ENCODE measurements at places on chromosomes 16 and 17.

DNA sequence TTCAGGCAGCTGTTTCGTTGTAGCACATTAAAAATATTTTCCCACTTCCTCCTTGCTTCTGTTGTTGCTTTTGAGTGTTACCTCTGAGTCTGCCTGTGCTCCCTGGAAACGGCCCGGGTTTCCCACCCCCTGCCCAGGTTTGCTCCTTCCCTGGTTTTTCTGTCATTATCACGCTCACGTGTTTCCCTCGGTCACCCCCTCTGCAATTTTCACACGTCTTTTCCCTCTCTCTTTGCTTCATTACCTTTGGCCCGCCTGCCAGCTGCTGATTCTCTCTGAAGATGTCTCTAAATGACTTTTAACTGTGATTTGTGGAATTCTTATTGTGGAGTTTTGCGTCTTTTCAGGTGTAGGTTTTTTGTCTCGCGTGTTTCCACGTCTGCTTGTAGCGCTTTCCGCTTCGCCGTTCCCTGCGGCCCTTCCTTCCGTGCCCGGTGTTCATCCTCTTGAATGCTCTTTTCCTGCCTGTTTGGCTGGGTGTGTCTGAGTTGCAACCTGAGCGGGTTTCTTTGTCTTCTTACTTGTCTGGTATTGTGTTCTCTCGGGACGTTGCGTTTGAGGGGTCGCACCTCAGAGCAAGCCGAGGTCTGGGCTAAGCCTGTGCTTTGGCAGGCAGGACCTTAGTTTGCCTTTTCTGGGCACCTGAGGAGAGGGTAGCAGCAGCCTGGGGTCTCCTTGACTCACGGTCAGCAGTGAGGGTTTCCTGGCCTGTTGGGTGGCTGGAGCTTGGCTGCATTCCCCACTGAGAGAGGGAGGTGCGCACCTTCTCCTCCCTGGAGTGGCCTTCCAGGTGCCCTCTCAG lies 96.3 kb upstream of the ZNF750 start:
- DNase-seq, result no peak

GRCh38 chr17:33968350-33969044 lies 286.6 kb upstream of the CCL2 start:
- DNase-seq, result peak; percentile 28

- no peak for DNase-seq
These were observed 2.7 kb upstream of the PRSS41 start for GRCh38 chr16:2795395-2796143.

DNA sequence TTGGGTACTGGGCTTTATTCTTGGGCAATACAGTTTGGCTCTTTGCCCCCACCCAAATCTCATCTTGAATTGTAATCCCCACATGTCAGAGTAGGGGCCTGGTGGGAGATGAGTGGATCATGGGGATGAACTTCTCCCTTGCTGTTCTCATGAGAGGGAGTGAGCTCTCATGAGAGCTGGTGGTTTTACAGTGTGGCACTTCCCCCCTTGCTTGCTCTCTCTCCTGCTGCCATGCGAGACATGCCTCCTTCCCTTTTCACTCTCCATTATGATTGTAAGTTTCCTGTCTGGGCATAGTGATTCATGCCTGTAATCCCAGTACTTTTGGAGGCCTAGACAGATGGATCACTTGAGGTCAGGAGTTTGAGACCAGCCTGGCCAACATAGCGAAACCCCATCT lies 18.1 kb upstream of the CNEP1R1 start:
- no peak for DNase-seq

DNA sequence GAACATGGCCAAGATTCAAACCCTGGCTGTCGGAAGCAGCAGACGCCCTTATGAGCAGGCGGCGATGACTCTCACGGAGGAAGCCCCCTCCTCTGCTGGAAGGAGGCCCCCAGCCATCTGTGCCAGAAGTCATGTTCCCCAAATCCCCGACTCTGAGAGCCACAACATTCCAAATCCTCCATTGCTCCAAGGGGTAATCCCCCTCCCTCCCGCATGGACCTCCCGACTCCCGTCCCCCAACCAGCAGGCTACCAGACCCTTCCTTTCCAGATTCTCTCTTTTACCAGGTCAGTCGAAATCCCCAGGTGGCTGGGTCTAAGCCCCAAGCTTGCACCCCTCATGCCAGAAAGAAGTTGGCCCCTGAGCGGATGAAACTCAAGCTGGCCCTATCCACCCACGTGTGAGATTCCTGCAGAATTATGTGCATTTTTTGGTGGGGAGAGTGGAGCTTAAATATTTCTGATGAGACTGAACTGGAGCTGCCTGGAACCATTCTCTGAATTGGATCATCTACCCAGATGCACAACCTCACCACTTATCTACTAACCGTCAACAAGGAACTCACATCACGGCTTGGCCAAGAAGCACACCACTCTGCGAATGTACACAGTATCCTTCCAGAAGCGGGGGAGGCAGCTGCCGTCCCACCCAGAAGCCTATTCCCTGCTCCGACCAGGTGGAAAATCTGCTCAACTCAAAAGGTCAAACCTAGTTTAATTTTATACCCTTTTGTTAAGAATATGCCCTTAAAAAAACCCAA lies 283.5 kb downstream of the C16orf95 start:
- no peak for DNase-seq

GRCh38 chr17:55037828-55038227 lies 69.3 kb downstream of the STXBP4 start:
- no peak for DNase-seq

DNA sequence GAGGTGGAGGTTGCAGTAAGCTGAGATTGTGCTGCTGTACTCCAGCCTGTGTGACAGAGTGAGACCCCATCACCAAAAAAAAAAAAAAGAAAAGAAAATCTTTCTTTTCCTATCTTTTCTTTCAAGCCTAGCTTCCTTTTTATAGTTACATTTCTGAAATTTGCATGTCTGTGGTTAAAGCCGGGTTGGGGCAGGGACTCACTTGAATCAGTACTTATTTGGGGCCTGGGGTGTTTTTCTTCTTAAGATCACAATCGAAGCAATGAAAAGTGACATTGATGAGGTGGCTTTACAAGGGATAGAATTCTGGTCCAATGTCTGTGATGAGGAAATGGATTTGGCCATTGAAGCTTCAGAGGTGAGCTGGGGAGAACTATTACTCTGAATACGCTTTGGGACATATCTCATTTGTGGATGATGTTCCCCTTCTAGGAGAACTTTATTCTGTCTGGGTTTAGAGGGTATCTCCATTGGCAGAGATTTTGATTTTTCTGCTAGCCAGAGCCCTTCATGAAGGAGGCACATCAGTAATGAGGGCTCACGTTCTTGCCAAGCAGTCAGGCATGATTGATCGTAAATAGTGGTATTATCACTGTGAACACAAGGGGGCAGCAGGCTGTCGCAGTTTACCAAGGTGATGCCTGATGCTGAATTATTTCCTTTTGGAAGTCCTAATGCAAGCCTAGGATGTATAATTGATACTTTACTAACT lies 14.3 kb downstream of the KPNB1 start:
- peak; percentile 70 for DNase-seq

DNA sequence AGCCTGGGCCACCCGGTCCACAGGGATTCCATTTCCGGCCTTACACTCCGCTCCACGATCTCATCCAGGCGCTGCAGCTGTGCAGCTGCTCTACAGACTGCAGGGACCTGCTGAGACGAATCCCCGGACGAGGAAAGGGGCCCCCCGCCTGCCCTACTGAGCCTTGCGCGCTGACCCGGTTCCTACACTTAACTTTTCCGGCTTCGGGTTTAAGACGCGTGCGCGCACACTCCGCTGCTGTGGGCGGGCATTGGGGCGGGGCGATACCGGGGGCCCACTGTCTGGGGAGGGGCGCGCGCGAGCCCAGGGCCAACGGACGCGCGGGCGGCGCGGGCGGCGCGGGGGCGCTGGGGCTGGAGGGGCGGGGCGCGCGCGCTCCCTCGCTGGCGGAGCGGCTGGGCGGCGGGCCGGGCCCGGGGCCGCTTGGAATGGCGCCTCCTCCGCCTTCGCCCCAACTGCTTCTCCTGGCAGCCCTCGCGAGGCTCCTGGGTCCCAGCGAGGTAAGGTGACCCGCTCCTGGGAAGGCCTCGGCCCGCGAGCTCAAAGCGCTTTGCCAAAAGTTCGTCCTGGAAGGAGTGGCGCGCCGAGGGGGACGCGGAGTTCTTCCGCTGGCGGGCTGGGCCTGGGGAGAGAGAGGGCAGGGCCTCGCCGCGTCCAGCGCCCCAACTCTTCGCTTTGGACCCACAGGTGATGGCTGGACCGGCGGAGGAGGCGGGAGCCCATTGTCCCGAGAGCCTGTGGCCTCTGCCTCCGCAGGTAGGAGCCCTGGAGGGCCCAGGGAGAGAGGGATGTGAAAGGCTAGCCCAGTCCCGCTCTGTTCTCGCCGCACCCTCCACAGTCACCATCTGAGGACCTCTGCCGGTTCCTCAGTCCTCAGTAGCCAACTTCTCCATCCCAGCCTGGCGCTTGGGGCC lies at the start of gene TP53I13:
TP53I13 (plus strand) TSS at position 371 of the 914 bp plus-strand sequence; CDS start at position 429, 58 bp downstream.
- DNase-seq, result peak; percentile 84

DNA sequence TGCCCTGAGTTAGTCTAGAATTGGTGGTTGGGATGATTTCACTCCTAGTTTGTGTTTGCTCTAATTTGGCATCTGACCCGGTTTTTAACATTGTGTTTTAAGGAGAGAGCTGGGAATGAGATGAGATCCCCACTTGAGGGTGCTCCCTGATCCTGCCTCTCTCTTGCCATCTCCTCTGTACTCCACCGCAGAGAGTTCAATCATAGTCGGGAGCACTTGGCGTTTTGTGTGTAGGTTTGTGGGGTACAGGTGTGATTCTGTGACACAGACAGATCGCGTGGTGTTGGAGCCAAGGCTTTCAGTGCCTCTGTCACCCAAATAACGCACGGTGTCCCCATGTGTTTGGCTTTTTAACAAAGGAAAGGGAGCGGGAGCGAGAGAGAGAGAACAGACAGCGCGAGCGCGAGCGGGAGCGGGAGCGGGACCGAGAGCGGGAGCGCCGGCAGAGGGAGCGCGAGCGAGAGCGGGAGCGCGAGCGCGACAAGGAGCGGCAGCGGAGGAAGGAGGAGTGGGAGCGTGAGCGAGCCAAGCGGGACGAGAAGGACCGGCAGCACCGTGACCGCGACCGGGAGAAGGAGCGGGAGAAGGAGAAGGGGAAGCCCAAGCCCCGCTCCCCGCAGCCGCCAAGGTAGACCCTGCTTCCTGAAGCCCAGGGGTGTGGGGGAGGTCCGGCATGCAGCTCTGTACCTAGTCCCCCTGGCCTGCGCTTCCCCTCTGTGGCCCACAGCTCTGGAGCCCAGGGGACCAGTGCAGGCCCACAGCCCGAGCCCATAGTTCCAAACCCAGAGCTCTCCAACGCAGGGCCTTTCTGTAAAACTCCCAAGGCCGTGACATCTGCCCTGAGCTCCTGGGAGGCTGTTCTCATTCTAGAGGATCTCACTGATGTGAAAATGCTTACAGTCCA lies 27.2 kb upstream of the IL17C start:
- DNase-seq, result no peak

GRCh38 chr17:63930951-63931575 lies 1.1 kb downstream of the CD79B start:
- no peak for DNase-seq

- DNase-seq, result peak; percentile 95
These were observed 36.0 kb downstream of the CHD9 start for GRCh38 chr16:53090591-53091411.

DNA sequence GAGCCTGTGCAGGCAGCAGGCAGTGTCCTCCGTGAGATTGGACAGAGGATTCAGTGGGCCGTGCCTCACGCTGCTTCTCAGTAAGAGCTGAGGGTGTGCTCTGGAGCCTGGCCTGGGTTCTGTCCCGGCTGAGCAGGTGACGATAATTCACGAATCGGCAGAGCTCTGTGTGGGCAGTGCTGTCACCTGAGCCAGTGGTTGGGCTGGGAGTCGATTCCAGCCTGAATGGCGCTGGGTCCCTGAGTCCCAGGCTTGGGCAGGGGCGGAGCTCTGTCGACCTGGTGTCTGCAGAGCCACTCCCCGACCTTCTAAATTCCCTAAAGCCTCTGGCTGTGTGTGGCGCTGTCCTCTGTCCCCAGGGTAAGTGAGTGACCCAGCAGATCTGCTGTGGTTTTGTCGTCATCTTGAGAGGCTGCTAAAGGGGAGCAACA lies 8.4 kb downstream of the ACSF3 start:
- DNase-seq, result no peak

DNA sequence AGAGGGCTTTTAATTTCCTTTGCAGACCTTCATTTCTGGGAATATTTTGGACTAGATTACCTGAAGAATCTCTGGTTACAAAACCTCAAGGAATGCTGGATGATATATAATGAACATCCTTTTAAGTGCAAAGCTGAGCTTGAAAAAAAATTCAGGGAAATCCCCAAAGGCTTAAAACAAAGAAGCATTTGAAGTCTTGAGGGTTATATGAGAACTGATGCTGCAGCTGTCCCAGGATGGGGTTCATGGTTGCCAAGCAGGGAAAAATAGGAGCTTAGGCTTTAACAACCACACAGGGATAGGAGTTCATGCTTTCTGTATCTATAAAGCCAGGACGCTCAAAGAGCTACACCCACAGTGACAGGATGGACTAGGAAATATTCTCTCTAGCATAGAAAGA lies 150.4 kb upstream of the IRX5 start:
- no peak for DNase-seq

DNA sequence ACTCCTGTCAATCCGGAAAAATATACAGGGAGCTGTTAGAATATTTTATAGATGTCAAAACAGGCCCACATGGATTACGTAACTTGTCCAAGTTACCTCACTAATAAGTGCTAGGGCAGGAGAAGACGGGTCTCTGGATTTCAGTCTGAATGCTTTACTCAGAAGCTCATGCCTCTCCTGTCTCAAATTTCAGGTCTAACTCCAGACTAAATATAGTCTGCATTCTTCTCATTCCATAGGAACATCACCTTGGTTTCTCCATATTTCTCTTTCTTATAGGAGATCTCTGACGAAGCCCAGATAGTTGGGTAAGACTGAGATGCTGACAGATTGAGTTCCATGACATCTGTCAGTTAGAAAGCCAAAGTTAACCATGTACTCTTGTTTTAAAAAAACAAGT lies 174.2 kb downstream of the STX8 start:
- no peak for DNase-seq

DNA sequence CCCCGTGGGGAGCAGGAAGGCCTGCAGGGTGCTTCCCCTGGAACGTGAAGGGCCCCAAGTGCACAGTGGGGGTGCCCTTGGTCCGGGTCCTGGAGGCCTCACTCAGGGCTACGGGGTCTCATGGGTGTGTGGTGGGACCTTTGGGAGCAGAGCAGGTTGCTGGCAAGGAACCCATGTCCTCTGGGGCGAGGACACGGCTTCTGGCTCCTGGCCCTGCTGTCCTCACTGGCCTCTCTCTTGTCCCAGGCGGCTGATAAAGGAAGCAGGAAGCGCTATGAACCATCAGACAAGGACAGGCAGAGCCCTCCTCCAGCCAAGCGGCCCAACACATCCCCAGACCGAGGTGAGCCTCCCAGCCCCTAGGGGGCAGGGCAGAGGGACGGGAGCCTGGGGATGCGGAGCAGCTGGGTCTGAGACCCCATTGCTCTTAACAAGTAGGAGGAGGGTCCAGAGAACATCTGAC lies 9.8 kb upstream of the IL17C start:
- DNase-seq, result no peak

- no peak for DNase-seq
These were observed 148.3 kb downstream of the CDH8 start for GRCh38 chr16:61887903-61888302.

- peak; percentile 83 for DNase-seq
These were observed 13.1 kb downstream of the BCAR1 start for GRCh38 chr16:75238132-75238852.

GRCh38 chr16:48446534-48446920 lies 61.3 kb upstream of the SIAH1 start:
- DNase-seq, result no peak

All from NCI-H446 (cell line).